ENCODE measurements at places on chromosomes 16 and 17. TPM values are rescaled to one million over a fixed set of nuclear protein-coding genes. Genes with fewer than 3 reads are reported as not detected.

The PRDM7 gene
- total RNA-seq = not detected

The EVPL gene
- 0.03 TPM for total RNA-seq

The SEPTIN1 gene
- total RNA-seq = not detected

The TBC1D3K gene
- not detected for total RNA-seq

The CDH11 gene
- total RNA-seq = 1.1 TPM

The SYNGR3 gene
- 2.0 TPM for total RNA-seq
